ENCODE measurements at places on chromosomes 11 and 22. TPM values are rescaled to one million over a fixed set of nuclear protein-coding genes. Genes with fewer than 3 reads are reported as not detected.

The OR9Q1 gene
- not detected for total RNA-seq

The FGF19 gene
- not detected for total RNA-seq

The MMP27 gene
- not detected for total RNA-seq

The NLRP14 gene
- total RNA-seq = 0.54 TPM

The SCGB1D2 gene
- not detected for total RNA-seq

The LGALS12 gene
- 0.89 TPM for total RNA-seq

DNA sequence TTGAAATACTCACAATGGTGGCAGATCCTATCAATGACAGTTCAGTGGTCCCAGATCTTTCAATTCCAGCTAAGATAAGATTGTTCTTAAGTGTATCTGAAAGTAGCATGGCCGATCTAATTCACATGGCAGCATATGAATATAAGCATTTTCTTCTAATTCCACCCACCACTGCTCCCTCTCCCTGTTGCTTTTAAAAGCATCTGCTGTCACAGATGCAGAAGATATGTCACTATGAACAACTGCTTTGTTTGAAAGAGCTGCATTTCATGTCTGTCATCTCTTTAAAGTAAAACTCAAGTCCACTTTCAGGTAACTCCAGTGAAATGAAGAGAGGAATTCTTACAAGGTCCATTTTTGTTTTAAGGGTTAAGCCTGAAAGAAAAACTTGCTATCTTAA, 1044.0 kb downstream of the DLG2 start:
- no peaks in the 10 kb centered on the region for H3K36me3 ChIP-seq
- no peak overlapping the region for H3K27ac ChIP-seq

DNA sequence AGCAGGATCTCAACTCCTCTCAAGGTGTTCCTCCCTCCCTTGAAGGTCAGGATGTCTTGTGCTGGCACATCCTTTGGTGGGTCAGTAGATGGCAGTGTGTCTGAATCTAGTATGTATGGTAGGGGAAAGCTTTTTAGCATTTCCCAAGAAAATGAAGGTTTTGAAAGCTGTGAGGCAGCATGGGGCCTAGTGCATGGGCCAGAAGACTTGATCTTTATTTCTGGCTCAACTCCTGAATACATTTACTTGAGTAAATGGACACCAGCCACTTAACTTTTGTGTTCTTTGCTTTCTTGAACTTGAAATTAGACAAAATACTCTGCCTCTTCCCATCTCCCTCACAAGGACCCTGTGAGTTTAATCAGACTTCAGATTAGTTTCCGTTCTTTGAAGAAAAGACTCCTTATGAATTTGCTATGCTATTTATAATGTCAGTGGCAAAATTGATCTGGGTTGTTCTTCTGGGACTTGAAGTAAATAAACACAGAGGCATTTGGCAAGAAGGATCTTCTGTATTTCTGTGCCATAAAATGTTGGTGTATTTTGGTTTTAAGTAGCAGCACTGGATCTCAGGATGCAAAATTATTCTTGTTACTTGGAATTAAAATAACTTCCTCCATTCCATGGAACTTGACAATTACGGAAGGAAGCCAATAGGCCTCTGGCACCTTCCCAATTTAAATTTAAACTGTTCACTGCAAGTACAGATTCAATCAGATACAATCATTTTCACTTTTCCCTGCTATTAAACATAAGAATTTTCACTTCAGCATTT, 288.8 kb downstream of the CASP12 start:
- peaks cover 2% of the 10 kb centered on the region for H3K36me3 ChIP-seq
- DNase-seq = no peak
- peaks cover 18% of the 10 kb centered on the region for H3K4me1 ChIP-seq
- H3K4me3 ChIP-seq = no peak overlapping the region
- H3K27me3 ChIP-seq = no peaks in the 10 kb centered on the region

DNA sequence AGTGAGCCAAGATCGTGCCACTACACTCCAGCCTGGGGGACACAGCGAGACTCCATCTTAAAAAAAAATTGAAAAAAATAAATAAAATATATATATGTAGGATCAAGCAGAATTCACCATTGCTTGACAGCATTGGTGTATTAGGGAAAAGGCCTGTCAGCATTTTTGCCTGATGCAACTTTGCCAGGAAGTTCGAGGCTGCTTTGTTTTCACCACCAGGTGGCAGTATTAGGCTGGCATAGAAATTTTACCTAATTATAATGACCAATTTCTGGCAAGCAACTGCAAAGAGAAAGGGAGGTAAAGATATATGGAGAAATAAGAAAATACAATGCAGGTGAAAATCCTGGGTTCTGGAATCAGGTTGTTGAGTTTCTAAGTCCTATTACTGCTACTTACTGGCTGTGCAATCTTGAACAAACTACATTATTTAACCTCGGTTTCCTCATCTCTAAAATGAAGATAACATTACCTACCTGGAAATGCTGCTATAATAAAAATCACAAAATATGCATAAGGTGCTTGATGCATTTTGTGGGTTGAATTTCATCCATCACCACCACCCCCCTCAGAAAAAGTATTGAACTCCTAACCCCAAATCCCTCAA, 24.7 kb downstream of the LAYN start:
- DNase-seq = no peak
- H3K4me1 ChIP-seq = peaks cover 5% of the 10 kb centered on the region
- no peak overlapping the region for H3K27ac ChIP-seq

DNA sequence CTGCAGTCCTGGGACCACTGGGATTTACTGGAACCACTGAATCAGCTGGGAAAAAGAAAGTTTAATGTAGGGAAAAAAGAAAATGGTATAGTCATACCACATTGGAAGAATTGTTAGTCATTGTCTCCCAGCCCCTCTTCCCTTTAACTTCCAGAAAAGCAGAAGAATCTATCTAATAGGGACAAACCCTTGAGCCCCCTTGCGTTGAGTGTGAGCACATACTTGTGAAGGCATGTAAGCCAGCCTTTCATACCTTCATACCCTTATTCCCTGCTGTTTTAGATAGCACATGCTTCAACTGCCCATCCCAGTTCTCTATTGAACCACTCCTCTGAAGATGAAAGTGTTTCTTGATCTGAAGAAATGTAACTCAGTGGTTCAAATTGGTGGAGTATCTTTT, 6.6 kb downstream of the TREH start:
- no peak overlapping the region for H3K27ac ChIP-seq
- no peaks in the 10 kb centered on the region for H3K36me3 ChIP-seq
- peaks cover 4% of the 10 kb centered on the region for H3K27me3 ChIP-seq
- DNase-seq = no peak
- H3K4me3 ChIP-seq = no peak overlapping the region
- H3K4me1 ChIP-seq = no peaks in the 10 kb centered on the region

DNA sequence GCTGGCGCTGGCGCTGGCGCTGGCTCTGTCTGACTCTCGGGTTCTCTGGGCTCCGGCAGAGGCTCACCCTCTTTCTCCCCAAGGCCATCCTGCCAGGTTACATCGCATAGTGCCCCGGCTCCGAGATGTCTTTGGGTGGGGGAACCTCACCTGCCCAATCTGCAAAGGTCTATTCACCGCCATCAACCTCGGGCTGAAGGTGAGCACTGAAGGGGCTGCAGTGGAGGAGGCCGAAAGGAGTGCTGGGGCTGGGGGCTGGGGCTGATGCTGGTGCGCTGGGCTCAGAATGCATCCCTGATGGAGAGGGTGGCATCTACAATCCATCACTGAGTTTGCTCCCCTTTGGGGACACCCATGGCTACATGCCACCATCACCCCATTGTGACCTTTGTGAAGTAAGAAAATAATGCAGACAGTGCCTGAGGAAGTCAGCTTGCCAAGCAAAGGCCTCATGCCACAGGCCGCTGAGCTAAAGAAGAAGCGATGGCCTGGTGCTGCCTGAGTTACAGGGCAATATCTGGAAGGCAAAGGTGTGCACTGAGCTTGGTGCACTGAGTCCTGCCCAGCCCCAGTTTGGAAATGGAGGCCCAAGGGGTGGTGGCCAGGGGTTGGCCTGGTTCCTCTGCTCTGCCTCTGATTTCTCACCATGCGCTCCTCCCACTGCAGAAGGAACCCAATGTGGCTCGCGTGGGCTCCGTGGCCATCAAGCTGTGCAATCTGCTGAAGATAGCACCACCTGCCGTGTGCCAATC, 620 bp downstream of the SMPD1 start:
- no peak for DNase-seq
- H3K27me3 ChIP-seq = no peaks in the 10 kb centered on the region
- peak overlapping the region; percentile 83 for H3K4me3 ChIP-seq

GRCh38 chr22:24189249-24190158, 8.2 kb downstream of the SUSD2 start:
- H3K4me1 ChIP-seq = peaks cover 4% of the 10 kb centered on the region
- H3K4me3 ChIP-seq = no peak overlapping the region
- no peak overlapping the region for H3K27ac ChIP-seq
- H3K27me3 ChIP-seq = no peaks in the 10 kb centered on the region

GRCh38 chr22:45784357-45785277, 113.0 kb downstream of the ATXN10 start:
- DNase-seq = no peak
- H3K36me3 ChIP-seq = peaks cover 5% of the 10 kb centered on the region
- no peak overlapping the region for H3K4me3 ChIP-seq

Data from mesothelial cell of epicardium (in vitro differentiated cells).